ENCODE measurements at places on chromosomes 12 and 14.

DNA sequence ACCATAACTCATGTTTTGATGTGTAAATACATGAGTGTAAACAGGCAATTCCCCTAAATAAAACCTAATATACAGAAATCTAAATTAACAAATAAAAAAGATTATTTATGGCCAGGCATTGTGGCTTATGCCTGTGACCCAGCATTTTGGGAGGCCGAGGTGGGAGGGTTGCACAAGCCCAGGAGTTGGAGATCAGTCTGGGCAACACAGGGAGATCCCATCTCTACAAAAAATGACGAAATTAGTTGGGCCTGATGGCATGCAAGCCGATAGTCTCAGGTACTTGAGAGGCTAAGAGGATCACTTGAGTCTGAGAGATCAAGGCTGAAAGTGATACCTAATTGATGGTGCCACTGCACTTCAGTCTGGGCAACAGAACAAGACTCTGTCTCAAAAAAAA lies 48.7 kb downstream of the BCAT1 start:
- DNase-seq, result no peak

DNA sequence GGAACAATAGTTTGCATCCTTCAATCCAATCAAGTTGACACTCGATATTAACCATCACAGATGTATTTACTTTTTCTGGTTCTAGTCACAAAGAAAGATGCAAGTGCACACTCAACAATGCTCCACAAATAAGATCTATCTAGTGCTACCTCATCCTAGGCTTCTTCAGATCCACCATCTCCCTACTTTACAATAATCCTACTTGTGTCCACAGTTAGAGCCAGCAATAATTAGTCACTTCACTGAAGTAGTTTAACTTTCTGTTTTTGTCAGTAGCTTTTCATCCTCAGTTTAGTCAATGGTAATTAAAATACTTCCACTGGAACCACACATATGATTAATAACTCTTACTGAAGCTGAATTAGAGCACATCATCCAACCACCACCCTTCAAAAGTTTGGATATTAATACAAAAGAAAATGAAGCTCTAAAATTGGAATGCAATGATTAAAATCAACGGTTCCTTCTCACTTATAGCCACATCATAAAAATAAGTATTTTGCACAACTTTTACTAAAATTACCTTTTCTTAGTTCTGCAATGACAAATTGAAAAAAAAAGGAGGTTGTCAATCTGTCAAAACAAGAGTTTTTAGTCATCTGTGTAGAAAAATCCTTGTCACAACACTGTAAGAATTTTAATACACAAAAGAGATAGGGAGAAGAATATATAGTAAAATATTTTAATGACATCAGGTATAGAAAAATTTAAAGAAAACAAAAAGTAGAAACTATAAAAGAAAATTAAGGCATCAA lies 28.2 kb upstream of the SNRPF start:
- DNase-seq, result no peak

DNA sequence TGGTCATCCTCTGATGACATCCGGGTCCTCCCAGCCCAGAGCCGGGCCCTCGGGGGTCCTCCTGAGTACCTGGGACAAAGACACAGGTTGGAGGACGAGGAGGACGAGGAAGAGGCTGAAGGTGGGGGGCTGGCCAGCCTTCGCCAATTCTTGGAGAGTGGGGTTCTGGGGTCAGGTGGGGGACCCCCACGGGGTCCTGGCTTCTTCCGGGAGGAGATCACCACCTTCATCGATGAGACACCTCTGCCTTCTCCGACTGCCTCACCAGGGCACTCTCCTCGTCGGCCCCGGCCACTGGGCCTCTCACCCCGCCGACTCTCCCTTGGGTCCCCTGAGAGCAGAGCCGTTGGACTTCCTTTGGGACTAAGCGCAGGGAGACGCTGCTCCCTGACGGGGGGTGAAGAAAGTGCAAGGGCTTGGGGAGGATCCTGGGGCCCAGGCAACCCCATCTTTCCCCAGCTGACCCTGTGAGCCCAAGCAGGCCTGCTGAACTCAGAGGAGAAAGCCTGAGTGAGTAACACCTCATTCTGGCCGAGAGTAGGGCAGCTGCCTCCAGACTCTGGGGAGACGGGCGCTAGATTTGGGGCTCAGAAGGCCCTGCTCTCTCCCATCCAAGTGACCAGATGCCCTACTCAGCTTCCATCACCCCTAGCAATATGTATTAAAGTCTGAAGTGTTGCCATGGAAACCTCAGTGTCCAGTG lies 1.3 kb upstream of the P3H3 start:
- no peak for DNase-seq

GRCh38 chr14:94423453-94424056 lies 29.0 kb downstream of the SERPINA11 start:
- peak; percentile 63 for DNase-seq

DNA sequence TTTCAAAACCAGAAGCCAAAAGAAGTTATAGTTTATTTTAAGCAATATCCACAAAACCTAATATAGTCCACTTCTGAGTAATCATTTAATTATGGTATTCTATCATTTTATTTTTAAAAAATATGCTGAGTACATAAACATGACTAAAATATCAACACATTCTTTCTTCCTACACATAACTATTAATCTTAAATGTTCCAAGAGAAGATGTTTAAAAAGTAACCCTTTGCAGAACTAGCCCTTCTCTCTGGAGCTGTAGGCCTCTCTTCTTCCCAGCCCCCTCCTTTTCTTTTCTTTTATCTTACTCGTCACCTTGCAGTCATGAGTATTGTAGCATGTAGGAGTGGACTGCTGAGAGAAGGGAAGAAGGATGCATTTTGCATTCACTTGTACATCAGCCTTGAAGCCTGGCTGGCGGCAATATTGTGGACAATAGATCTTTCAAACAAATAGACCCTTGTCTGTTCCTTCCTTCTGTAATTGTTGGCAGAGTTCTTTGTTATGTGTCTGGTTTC lies 941.9 kb downstream of the NRXN3 start:
- no peak for DNase-seq

DNA sequence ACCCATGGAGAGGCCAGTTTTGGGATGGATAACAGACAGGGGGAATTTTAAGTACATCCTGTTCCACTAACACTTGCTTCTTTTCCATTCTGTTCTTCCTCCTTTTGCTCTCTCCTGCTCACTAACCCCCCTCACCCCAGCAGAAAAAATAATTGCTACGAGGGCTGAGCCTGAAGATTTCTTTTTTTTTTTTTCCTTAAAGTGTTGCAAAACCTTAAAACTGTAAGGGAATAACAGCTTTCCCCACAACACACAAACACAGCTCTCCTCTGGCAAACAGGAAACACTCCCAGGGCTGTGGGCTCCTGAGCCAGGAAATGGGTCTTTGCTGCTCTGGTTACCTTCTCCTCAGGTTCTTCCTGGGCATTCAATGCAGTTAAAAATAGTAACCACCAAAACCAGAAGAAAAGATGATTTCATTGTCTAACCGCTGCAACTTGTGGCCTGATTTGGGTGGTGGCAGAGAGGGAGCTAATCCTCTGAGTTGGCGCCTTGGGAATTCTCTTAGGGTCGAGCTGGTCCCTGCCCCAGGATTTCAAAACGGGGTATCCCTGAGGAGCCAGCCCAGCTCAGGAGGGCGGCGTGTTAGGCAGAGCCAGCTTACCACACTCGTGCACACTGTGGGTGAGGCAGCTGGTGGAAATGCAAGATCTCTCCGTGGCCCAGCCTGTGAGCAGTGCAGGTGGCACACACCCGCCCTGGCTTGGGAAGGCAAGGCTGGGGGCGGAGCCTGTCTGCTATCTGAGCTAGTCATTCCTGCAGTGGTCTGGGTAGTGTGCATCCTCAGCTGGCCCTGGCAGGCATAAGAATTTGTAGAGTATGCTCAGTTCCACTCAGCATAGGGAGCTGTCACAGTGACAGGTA lies 17.1 kb upstream of the EMP1 start:
- peak; percentile 49 for DNase-seq

DNA sequence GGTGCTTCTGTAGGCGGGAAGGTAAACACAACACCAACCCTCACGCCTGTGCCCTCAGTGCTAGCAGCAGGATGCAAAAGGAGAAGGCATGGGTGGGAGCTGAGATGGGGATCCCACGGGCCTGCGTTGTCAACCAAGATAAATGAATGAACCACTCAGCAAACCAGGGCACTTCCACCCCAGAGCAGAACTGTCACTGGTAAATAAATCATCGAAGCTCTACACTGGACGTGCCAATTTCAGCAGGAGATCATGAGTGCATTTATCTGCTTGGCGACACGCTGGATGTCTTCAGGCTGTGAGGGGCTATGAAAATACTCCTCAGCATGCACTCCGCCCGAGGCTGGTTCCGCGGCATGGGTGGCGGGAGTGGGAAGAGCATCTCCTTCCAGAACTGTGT lies 33.2 kb downstream of the HSPB8 start:
- no peak for DNase-seq

- DNase-seq, result no peak
Observed at GRCh38 chr14:71716041-71716772, 216.0 kb upstream of the RGS6 start.

GRCh38 chr12:56261503-56262232 lies 3.5 kb upstream of the ANKRD52 start:
- no peak for DNase-seq

DNA sequence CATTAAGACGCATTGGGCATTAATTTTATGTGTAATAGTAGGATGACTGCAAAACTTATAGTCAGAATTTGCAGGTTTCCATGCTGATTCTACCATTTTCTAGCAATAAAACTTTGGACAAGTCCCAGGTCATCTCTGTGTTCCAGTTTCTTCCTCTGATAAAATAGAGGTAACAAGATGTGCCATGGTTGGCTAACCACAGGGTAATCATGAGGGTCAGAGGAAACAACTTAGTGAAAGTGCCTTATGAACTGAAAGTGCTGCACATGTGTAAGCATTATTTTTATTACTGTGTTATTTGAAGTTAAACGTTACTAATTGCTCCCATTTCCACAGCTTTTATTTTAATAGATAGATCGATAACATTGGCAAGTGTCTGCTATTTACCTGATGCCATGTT lies 21.1 kb downstream of the SMCO2 start:
- DNase-seq, result no peak

GRCh38 chr12:82694970-82695369 lies 8.3 kb downstream of the TMTC2 start:
- no peak for DNase-seq

- no peak for DNase-seq
Observed at GRCh38 chr12:118520214-118521035, 144.1 kb downstream of the SUDS3 start.

DNA sequence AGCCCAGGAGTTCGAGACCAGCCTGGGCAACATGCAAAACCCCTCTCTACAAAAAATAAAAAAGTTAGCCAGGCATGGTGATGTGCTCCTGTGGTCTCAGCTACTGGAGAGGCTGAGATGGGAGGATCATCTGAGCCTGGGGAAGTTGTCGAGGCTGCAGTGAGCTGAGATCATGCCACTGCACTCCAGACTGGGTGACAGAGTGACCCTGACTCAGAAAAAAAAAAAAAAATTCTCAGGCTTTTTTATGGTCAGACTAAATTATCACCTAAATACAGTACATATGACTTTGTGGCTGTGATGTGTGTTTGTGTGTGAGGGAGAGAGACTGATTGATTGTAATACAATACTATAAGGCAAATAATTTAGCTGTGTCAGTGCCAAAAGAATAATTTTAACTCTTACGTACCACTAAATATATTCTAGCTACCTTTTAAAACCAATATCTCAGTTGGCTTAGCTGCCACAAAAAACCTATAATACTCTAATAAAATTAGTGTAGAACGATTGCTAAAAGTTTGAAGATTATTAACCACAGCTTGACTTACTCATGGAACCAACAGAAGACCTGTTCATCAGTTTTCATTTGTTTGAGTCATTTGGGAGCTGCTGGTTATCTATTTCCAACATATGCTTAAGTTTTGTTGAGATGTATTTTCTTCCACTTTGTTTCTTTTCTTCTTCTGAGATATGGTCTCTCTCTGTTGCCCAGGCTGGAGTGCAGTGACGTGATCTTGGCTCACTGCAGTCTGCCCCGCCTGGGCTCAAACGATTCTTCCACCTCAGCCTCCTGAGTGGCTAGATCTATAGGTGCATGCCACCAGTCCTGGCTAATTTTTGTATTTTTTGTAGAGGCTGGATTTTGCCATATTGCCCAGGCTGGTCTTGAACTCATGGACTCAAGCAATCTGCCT lies 58.0 kb downstream of the DIP2B start:
- no peak for DNase-seq

DNA sequence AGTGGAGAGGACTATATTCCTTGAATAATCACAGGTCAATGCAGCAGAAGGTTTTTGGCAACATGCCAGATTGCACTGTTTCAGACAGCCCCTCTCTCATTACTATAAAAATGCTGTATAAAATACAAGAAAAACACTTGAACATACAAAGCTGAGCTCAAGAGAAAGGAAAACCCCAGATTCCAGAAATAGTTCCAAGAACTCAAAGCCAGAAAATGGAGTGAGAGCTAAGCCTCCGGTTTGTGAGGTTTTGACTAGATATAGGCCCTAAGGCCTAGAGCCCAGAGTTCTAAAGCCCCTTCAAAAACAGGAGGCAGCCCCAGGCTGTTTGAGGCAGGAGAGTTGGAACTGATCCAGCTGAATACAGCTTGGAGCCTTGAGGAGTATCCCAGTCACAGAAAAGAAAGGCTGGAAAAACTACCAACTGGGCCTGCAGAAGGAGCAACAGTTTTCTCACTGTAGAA lies 29.4 kb upstream of the ACTN1 start:
- no peak for DNase-seq

- DNase-seq, result no peak
Observed at GRCh38 chr12:58833853-58834252, 86.5 kb downstream of the LRIG3 start.

- DNase-seq, result no peak
Observed at GRCh38 chr14:93263416-93263815, 56.4 kb downstream of the UBR7 start.

DNA sequence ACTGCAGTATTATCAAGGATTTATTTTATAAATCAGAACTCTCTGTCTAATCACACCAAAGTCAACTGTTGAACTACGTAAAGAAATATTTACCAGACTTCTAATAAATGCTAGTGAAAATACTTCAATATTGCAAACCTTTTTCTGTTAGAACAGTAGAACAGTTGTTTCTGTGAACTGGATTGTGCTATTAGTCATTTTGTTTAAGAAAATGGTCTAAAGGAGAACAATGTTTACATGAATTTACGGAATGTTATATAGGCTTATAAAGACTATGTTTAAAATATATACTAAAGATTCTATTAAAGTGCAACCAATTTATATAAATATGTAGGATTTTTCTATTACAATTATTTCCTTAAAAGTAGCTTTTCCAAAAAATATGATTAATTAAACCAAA lies 471.4 kb downstream of the FSCB start:
- no peak for DNase-seq

DNA sequence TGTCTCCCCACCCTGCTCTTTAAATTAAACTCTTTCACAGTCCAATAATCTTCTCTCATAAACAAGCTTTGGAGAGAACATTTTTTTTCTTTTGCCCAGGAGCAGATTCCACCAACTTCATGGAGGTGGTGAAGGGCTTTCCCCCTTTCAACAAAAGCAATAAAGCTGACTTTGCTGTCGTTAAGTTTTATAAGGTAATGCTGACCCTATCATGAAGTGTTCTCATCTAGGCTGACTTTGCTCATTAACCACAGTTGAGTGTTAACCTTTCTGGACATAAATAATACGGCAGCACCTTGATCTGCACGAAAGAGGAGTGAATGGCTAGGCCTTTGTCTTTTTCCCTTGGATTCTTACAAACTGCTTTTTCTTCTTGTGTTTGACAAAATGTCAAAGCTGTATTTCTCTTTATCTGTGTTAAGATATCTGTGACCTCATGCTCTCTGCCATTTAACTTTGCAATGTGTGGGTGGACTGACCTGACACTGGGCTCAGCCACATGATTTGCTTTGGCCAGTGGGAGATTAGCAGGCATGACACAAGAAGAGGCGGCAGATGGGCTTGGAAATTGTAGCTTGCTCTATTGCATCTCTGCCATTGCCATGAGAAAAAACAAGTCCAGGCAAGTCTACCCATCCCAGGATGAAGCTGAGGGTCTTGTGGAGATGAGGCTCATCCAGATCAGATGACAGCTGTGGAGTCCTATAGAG lies 470.9 kb upstream of the CCDC196 start:
- no peak for DNase-seq

Data from kidney capillary endothelial cell (primary cell).